Subcutaneous preadipocyte (primary cell): ENCODE measurements at places on chromosomes 2 and 18. TPM values are rescaled to one million over a fixed set of nuclear protein-coding genes. Genes with fewer than 3 reads are reported as not detected.

CPLX4 gene
- total RNA-seq: not detected in 2 replicates

CDH2 gene
- total RNA-seq: 1.1 and 5.7 TPM in 2 replicates

C2orf78 gene
- not detected in 2 replicates for total RNA-seq

NAT8 gene
- not detected in 2 replicates for total RNA-seq

KIAA2012 gene
- not detected in 2 replicates for total RNA-seq

PELI1 gene
- 4.3 and 4.4 TPM in 2 replicates for total RNA-seq

DSG2 gene
- 0.39 and 3.7 TPM in 2 replicates for total RNA-seq

EGR4 gene
- total RNA-seq: not detected in 2 replicates

NMS gene
- not detected in 2 replicates for total RNA-seq

ARHGEF33 gene
- 0.20 and 0.37 TPM in 2 replicates for total RNA-seq

POTEI gene
- not detected in 2 replicates for total RNA-seq

HMSD gene
- total RNA-seq: 0.39 TPM in 1 of 2 replicates, not detected in the other

VIT gene
- 8.8 and 11.8 TPM in 2 replicates for total RNA-seq

PXDN gene
- total RNA-seq: 119 and 130 TPM in 2 replicates

KIF3C gene
- 7.7 and 8.4 TPM in 2 replicates for total RNA-seq

HOXD11 gene
- 0.37 and 2.5 TPM in 2 replicates for total RNA-seq

DGKD gene
- total RNA-seq: 9.2 and 15.1 TPM in 2 replicates

DSC3 gene
- total RNA-seq: under 0.01 TPM in 1 of 2 replicates, not detected in the other

GKN1 gene
- total RNA-seq: not detected in 2 replicates

EPHA4 gene
- total RNA-seq: 35.3 and 66.7 TPM in 2 replicates

EVX2 gene
- not detected in 2 replicates for total RNA-seq

ANKRD30B gene
- 0.20 TPM in 1 of 2 replicates, not detected in the other for total RNA-seq

CNDP1 gene
- not detected in 2 replicates for total RNA-seq

NPPC gene
- total RNA-seq: not detected in 2 replicates

REG3A gene
- total RNA-seq: not detected in 2 replicates

HEATR5B gene
- total RNA-seq: 20.6 and 21.1 TPM in 2 replicates

DAW1 gene
- total RNA-seq: 2.0 and 5.5 TPM in 2 replicates

RSAD2 gene
- 0.37 and 0.39 TPM in 2 replicates for total RNA-seq

CPO gene
- total RNA-seq: under 0.01 and 0.20 TPM in 2 replicates

CAPN14 gene
- under 0.01 and 0.20 TPM in 2 replicates for total RNA-seq

NCOA1 gene
- total RNA-seq: 12.9 and 13.5 TPM in 2 replicates

LRRC30 gene
- not detected in 2 replicates for total RNA-seq

ALLC gene
- total RNA-seq: not detected in 2 replicates

PLA2R1 gene
- 5.9 and 7.7 TPM in 2 replicates for total RNA-seq

ATP6V1B1 gene
- total RNA-seq: 0.59 and 1.8 TPM in 2 replicates

CYP27A1 gene
- 0.98 and 3.7 TPM in 2 replicates for total RNA-seq

AQP12A gene
- total RNA-seq: not detected in 2 replicates

DYSF gene
- total RNA-seq: under 0.01 and 0.20 TPM in 2 replicates

TCF23 gene
- not detected in 2 replicates for total RNA-seq

ZNF804A gene
- total RNA-seq: under 0.01 and 0.98 TPM in 2 replicates

CGREF1 gene
- 7.2 and 14.3 TPM in 2 replicates for total RNA-seq

MYL1 gene
- not detected in 2 replicates for total RNA-seq

UGT1A6 gene
- total RNA-seq: not detected in 2 replicates

PCARE gene
- total RNA-seq: not detected in 2 replicates

WBP1 gene
- total RNA-seq: 22.0 and 25.6 TPM in 2 replicates

TRABD2A gene
- total RNA-seq: 22.4 and 26.2 TPM in 2 replicates

CD8B2 gene
- not detected in 2 replicates for total RNA-seq
